ENCODE measurements at places on chromosomes 11 and 22.

DNA sequence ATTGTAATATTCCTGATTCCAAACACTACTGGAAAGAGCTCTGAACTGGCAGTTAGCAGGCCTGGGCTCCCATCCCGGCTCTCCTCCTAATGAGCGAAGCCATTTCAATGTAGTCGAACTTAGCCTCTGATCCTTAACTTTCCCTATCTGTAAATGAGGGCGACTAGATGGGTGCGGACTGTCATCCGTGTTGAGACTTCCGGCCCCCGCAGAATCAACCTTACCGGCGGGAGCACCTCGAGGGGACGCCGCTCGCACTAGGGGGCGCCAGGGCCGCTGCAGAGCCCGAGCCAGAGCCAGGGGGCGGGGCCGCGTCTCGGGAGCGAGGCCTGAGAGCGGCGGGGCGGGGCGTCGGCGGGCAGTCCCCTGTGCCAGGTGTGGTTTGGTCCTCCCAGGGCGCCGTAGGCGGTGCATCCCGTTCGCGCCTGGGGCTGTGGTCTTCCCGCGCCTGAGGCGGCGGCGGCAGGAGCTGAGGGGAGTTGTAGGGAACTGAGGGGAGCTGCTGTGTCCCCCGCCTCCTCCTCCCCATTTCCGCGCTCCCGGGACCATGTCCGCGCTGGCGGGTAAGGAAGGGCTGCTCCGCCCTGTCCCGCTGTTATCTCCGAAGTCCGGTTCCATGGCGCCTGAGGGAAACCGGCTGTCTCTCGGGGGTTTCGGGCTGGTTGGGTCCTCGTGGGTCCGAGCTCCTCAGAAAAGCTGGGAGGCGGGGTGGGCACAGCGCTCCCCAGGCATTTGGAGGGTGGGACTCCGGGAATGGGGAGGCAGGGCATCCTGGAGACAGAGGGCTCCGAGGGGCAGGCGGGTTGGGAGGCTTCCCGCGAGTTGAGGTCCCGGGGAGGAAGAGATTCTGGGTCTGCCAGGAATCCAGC is at the start of gene LIMK2:
Gene LIMK2 (plus strand): TSS at position 437 of the 869 bp plus-strand sequence. CDS start 111 bp downstream, at position 548.
- DNase-seq: peak; percentile 98

DNA sequence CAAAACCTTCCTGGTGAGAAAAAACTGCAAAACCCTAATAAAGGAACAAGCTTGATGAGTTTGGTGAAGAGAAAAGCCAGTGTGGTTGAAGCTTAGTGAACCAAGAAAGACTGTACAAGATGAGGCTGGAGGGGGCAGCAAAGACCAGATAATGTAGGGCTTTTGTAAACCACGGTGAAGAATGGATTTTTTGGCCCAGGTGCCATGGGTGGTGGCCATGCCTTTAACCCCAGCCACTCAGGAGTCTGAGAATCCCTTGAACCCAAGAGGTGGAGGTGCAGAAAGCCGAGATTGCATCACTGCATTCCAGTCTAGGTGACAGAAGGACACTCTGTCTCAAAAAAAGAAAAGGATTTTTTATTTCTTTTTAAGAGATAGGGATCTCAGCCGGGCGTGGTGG is 5.0 kb upstream of the ZDHHC5 start:
- DNase-seq: no peak

DNA sequence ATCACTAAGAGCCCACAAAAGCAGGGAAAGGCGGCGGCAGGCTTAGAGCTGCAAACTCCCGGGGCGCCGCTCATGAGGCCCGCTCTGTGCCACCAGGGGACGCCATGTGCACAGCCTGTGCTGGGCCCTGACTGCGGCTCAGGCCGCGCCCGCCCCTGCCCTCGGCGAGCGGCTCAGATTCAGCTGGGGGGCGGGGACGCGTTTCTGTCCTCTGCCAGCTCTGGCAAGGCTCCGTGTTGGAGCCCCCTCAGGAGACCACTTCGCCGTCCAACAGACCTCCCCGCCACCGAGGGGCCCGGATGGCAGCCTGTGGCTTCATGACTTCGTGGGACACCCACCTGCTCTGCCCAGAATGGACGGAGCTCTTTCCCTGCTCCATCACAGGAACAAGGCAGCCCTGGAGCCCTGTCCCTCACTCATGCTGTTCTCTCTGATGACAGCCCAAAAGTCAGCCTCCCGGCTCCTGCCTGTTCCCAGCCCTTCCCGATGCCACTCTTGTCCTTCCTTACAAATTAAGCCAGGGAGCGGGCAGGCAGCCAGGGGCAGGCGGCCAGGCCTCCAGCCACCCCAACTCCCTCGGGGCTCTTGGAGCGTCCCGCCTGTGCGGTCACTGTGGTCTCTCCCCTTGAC is 69.1 kb downstream of the NAT10 start:
- DNase-seq: peak; percentile 95

DNA sequence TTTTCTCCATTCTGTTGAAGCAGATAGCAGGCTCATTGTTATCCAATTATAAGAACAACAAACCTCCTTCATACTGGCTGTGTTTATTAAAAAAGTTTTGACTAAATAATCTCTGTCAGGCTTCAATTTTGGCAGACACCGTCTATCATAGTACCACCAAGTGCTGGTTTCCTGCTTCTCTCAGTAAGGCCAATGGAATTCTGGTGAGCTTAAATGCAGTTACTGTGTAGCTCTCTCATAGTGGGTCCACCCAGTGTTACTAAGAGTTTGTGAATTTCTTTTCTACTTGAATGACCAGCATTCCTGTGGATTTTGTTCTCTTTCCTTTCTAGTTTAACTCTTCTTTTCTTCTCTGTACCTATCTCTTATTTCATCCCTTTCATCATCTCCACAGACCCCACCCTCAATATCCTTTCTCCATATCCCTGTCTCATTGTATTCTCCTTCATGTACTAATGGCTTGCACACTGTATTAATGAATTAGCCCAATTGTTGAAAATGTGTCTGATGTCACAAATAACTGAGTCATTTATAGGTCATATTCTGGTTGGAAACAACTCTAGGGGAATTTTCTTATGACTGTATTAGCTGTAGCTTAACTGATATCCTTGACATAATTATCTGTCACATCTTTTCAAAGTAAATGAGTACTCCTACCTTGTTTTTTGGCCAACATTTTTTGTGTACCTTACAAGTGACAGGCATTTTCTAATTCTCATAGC is 372.1 kb downstream of the FAT3 start:
- DNase-seq: no peak

DNA sequence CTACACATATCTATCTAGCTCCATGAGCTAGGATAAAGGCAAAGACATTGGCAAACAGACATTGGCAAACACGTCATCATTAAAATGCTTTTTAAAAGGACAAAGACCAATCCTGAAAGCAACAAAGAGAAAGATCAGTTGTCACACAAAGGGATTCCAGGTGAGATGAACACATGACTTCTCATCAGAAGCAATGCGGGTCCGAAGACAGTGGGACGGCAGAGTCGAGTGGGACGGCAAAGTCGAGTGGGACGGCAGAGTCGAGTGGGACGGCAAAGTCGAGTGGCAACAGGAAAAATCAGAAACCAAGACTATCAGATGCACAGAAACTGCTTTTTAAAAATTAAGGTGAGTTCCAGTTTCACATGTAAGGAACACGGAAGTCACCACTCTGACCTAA is 609.5 kb downstream of the BRD1 start:
- peak; percentile 30 for DNase-seq

GRCh38 chr11:117701781-117702180 is 95.2 kb downstream of the DSCAML1 start:
- peak; percentile 68 for DNase-seq

DNA sequence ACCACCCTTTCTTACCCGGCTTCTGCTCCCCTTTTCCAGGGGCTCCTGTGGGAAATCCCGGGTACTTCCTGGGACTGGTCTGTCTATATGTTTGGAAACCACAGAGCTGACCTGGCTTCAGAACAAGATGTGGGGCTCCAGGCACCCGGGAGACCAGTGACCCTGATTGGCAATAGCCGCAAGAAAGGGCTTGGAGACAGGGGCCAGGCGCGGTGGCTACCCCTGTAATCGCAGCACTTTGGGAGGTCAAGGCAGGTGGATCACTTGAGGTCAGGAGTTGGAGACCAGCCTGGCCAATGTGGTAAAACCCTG is 3.2 kb upstream of the NEAT1 start:
- DNase-seq: peak; percentile 81

DNA sequence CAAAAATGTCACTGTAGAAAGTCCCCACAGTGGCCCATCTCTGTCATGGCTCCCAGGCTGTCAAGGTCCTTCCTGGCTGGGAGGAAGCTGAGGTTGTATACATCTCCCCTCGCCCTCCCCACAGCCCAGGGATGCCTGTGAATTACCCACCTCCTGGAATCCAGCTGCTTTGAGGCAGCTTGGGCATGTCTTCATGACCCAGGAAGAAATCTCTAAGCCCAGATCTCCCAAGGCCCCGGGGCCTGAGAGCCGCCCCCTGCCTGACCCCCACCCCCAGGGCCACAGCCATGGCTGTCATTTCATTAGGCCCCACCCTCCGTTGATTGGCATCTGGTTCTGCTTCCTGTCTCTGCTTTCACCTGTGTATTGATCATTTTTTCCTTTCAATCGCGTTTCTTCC is 207.5 kb downstream of the TBC1D22A start:
- peak; percentile 25 for DNase-seq

GRCh38 chr11:124970925-124971324 is 16.9 kb downstream of the CCDC15 start:
- no peak for DNase-seq
